NCI-H1105 (cell line): ENCODE measurements at places on chromosomes 7 and 10.

GRCh38 chr7:343227-343822 is 53.4 kb downstream of the FOXL3 start:
- no peak for DNase-seq

DNA sequence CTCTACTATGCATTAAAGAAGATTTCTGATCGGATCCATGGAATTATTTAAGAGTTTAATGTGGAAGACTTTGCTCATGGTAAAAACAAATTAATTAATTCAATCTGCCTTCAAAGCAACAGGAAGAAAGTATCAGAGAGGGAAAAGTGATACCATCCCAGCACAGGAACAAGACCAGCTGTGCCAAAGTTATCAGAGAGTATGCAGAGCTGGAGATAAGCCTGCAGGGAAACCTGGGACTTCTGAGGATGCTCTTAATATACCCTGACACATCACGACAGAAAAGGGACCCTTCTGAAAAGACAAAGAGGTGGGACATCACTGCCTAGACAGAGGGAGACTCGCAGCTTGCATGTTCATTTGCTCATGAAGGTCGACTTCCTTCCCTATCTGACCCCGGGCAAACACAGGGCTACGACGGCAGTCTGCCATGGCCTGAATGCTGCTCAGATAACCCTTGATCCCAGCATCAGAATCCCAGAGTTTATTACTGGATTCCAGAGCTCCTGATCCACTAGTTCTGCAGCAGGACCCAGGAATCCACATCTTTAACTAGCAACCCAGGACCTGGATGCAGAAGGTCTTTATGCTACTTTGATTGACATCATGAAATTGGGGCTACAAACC is 29.5 kb downstream of the FAM171A1 start:
- DNase-seq, result no peak

- DNase-seq, result no peak
Observed at GRCh38 chr7:49344556-49344955, 420.2 kb downstream of the CDC14C start.

DNA sequence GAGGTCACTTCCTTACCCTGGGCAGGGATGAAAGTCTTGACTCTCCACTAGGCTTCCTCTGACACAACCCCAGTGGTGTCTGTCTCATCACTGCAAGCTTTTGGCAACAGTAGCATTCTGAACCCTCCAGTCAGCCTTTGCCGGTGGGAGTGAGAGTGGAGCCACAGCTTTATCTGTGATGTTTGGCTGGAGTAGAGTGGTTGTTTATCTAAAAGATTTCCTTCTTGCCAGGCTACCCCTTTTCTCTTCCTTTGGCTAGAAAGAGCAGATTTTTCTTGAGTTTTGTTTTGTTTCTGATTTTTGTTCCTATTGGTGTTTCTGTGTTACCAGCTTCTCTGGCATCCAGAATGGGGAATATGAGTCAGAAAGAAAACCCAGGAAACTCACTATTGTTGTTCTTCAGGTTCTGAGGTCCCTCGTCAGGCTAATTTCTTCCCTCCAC is 98.9 kb upstream of the KIF5B start:
- DNase-seq, result no peak

DNA sequence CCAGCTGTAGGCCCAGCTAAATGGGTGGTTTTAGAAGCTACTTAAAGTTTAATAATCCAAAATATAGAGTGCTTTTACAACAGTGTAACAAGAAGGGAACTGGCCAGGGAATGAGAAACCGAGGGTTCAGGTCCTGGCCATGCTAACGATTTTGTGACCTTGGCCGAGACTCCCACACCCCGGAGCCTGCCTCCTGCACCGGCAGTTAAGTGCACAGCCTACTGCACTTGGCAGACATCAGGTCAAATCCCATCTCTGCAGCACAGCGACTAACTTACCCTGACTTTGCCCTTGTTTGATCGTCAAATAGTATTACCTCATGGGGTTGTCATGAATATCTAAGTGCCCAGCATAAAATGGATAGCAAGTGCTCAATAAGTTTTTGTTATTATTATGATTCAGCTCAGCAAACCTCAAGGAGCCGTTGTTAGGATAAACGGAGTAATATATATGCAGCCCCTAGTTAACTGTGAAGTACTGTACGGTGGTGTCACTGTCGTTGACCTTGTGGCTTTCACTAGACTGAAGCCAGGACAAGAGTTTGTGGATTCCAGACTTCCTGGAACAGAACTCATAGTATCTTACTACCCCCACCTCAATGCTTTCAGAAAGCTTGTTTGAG is 35.5 kb downstream of the LYZL1 start:
- DNase-seq, result no peak
